Glomerular endothelial cell (primary cell): ENCODE measurements at places on chromosomes 1 and 21. TPM values are rescaled to one million over a fixed set of nuclear protein-coding genes. Genes with fewer than 3 reads are reported as not detected.

The KIAA0040 gene
- 7.6 and 18.6 TPM in 2 replicates for total RNA-seq

The TNFSF18 gene
- 59.4 and 224 TPM in 2 replicates for total RNA-seq

The RAB25 gene
- total RNA-seq = not detected in 2 replicates

The C1orf185 gene
- total RNA-seq = not detected in 2 replicates

The DISC1 gene
- 22.1 and 36.7 TPM in 2 replicates for total RNA-seq

The PADI4 gene
- not detected in 2 replicates for total RNA-seq

The CCDC17 gene
- 0.82 and 1.9 TPM in 2 replicates for total RNA-seq

The ECM1 gene
- 4.2 and 5.1 TPM in 2 replicates for total RNA-seq

The B3GALT2 gene
- 0.78 and 1.1 TPM in 2 replicates for total RNA-seq

The KLHDC8A gene
- 0.29 and 0.64 TPM in 2 replicates for total RNA-seq

The COL8A2 gene
- total RNA-seq = 0.41 and 0.58 TPM in 2 replicates
